ENCODE measurements at places on chromosomes 4 and X.

GRCh38 chr4:158259955-158260575 lies 49.8 kb downstream of the TMEM144 start:
- peak; percentile 53 for DNase-seq

DNA sequence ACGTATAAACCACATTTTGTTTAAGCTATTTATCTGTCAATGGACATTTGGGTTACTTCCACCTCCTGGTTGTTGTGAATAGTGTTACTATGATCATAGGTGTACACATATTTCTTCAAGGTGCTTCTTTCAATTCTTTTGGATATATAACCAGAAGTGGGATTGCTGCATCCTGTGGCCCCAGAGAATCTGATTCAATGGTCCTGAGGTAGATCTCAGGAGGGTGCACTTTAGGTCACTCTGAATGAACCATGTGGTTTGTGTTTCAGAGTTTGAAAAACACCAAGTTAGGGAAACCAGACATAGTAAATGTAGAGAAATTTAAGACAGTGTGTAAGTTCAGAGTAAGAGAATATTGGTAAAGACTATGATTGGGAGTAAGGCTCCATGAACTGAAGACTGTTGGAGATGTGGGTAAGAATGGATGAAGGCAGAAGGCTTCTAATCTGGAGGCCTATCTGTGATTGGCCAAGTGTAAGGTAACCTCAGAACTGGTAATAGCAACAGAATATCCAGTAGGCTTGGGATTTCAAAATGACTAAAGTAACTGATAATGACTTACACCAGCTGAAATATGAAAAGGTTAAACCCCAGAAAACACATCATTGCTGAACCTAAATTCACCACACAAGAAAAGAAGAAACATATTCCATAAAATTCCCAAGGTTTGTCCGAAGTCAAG lies 236.9 kb downstream of the CAMK2D start:
- no peak for DNase-seq

GRCh38 chr4:138891631-138892031 lies 124.0 kb upstream of the NOCT start:
- peak; percentile 36 for DNase-seq

DNA sequence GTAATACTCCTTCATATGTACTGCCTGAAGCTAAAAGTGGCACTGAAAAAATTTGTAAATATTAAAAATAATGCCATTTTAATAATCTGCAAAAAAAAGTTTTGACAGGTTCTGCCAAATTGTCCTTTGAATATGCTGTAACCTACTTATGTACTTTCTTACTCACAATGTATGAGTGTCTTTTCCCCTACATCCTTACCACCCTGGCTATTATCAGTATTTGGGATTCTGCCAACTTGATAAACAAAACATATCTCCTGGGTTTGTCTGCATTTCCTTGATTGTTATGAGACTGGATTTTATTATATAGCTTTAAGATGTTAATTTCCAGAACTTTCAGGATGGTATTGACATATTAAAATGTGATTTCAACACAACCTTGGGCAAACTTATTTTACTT lies 187.9 kb downstream of the CHM start:
- DNase-seq: peak; percentile 21

DNA sequence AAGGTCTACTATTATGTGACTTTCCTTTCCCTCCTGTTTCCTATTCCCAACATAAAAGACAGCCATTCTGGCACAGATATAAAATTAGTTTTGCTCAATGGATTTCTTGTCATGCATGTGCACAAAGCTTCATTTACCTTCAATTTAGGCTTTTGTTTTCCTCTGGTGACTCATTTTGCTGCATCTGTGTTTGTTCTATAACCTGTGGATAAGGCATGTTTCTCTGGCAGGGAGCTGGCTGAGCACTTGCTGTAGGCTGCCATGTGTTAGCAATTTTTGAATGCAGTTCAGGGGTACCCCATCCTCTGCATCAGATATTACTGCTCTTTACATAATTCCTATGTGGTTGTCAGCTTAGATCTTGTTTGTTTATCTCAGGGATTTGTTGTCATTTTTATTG lies 202.8 kb upstream of the GRID2 start:
- no peak for DNase-seq

- peak; percentile 90 for DNase-seq
These were observed 180.7 kb upstream of the PGRMC2 start for GRCh38 chr4:128468123-128468989.

- DNase-seq: peak; percentile 37
These were observed 67.8 kb downstream of the ZNF674 start for GRCh38 chrX:46477435-46477834.

GRCh38 chrX:34915463-34916225 lies 27.0 kb upstream of the FAM47B start:
- DNase-seq: no peak

Measured in endothelial cell of umbilical vein (primary cell).